Suppressor macrophage treated with lipopolysaccharide for 1 hour (primary cell): ENCODE measurements at places on chromosomes 5 and 9.

- no peak for DNase-seq
Measured at GRCh38 chr5:84306601-84307000, 78.1 kb downstream of the EDIL3 start.

DNA sequence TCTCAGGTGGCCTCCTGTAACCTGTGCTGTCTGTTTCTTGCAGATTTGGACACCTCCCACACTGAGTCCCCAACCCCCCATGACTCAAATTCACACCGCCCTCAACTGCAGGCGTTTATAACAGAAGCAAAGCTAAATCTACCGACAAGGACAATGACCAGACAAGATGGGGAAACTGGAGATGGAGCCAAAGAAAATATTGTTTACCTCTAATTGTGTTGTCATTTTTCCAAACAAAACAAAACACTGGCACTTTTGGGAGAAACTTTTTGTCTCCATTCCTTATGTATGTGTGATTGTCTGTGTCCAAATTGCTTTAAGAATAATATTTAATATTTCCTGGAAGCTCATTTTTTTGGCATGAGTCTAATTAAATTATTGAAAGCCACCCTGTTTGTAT lies 314.8 kb downstream of the ARHGEF28 start:
- no peak for DNase-seq

DNA sequence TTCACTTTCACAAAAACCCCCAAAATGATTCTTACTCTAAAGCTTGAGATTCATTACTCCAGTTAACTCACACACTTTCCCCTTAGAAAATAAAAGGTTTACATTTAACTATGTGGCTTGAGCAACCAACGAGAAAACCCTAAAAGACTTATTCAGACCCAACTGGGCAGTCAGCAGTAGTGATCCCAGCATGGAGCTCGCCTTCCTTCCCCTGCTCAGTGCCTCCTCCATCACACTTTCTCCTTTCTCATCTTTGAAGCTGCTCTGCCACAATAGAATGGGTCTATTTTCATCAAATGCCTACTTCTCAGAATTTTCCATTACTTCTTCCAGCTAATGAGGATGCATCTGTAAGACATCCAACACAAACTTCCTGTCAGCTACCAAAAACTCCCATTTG lies 29.1 kb downstream of the RORB start:
- DNase-seq, result no peak

DNA sequence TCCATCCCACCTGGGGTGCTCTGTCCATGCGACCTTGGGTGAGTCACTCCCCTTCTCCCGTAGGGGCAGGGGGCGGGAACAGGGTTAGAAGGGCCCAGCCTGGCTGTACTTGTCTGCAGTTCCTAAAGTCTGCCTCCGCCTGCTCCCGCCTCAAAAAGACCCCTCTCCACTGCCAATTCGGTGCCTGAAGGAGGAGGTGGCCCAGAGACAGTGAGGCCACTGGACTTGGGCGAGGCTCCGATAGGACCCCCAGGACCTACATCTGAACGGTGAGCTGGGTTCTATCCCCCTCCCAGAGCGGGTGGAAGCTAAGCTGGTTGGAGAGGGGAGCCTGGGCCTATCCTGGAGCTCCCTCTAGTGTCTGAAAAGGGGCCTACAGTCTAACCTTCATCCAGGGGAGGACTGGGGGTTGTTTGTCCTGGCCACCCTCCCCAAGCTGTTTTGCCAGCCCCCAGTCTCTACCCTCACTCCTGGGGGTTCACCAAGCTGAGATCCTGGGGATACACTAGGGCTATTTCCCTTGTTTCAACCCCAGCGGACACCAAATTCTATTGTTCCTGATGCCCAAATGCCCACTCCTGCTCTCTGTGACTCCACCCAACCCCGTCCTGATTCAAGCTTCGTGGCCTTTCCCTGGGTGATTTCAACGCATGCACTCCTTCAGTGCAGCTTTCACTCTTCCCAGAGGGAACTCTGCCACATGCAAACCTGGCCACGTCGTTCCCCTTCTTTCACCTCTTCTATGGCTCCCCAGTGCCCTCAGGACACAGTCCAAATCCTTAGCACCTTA lies 6.1 kb upstream of the CRB2 start:
- peak; percentile 79 for DNase-seq

GRCh38 chr5:10304932-10305331 lies 2.8 kb downstream of the CMBL start:
- DNase-seq, result no peak

DNA sequence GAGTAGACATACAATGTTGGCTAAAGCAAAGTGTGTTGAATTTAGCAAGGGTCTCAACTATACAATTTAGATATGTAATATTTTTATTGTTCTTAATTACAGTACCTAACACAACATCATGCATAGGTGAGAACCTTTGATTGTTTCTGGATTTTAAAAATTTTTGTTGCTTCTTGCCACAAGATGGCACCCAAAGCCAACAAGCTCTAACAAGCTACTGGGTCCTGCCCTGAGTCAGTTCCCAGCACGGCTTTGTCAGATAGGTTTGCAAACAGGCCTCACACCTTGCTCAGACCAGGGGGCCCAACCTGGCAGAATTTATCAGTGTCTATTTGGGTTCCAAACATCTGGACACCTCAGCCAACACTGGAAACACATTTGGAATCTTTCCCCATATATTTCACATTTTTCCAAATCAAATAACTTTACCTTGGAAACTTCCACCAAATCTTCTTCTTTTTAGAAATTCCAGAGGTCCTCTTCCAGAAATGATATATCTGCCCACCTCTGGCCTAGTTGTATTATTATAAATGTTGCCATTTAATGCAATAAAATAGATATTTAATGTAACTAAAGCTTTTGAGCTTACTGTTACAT lies 49.5 kb upstream of the EGFLAM start:
- no peak for DNase-seq

DNA sequence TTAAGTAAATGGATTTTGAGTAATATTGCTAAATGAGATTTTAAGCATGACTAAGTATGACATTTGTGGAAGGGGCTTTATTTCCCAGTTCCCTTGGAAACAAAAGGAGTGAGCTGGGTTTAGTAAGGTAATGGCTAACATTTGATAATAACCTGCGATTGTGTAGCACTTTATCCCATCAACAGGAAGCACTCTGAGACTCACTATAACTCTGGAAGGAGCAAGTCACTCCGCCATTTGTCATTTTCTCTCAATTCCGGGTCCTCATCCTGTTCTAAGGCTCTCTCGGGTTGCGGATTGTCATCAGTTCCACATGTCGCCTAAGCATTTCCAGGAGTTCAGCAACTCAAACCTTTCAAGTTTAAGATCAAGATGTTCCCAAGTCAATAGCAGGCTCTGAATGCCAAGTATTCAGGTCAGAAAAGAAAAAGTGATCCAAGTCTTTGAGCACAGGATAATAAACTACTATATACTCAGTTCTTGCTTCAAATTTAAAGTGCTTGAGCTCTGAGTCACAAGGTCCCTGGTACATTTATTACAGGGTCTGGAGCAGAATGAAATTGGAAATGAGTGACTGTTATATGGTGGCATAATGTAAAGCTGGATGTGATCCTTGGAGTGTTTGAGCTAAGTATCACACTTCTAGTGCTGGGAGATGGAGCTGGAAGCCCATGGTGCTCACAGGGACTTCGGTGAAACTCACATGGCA lies 39.3 kb downstream of the CAPSL start:
- no peak for DNase-seq

- no peak for DNase-seq
Measured at GRCh38 chr5:8550921-8551320, 682.0 kb downstream of the MTRR start.

DNA sequence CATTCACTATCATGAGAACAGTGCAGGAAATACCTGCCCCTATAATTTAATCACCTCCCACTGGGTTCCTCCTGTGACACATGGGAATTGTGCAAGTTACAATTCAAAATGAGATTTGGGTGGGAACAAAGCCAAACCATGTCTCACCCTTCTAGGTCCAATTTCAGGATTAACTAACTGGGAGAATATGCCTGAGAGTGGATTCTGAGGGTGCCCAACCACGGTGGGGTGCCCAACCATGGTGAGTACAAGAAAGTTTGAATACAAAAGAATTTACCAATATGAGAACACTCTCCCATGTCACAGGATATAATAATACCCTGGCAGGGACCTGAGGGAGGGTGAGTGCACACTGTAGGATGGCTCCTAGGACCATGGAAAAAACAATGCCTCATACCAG lies 17.2 kb upstream of the GDA start:
- DNase-seq, result no peak

DNA sequence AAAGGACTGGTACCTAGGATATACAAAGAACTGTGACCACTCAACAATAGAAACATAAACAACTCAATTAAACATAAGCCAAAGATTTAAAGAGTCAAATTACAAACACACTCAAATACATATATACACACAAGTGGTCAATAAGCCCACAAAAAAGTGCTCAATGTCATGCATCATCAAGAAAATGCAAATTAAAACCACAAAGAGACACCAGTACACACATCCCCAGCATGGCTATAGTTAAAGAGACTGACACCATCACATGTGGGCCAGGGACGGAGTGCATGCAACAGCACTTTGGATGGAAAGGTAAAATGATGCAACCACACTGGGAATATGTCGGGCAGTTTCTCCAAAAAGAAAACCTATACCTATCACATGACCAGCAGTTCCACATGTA lies 89.7 kb downstream of the CAAP1 start:
- no peak for DNase-seq

DNA sequence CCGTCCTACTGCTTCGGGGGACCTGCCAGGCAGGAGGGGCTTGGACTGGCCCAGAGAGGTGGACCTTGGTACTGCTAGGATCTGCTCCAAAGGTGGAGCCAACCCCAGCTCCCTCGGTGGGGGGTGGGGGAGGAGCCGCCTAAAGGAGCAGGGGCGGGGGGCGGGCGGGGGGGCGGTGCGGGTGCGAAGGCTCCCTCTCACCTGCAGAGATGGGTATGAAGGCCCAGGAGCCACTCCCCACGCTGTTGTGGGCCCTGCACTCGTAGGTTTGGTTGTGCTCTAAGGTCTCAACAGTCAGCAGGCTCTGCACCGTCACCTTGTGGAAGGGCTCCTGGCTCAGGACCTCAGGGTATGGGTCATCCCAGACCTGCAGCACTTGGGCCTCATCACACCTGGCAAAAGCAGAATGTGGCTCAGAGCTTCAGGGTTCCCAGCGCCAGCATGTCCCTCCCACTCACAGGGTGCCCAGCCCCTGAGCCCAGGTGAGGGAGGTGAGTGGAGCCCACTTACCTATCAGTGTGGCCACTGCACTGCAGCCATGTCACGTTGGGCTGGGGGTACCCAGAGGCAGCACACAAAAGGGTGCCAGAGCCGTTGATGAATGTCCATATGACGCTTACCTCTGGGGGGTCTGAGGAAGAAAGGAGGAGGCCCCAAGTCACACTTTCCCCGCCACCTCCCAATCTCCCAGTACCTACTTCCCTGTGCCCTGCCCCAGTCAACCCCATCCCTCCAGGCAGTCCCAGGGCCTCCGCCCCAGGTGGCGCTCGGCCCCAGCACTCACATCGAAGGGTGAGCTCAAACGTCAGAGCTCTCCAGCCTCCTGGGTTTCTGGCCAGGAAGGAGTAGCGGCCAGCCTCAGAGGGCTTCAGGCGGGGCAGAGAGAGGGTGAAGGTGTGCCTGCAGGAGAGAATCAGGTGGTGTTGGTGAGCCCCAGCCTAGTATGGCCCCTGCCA lies 16.4 kb downstream of the CSF1R start:
- no peak for DNase-seq

GRCh38 chr9:113509463-113509862 lies 45.9 kb downstream of the RGS3 start:
- no peak for DNase-seq

GRCh38 chr5:132437604-132438266 lies 52.8 kb downstream of the IRF1 start:
- peak; percentile 98 for DNase-seq

GRCh38 chr9:5629312-5630080 lies 589 bp downstream of the RIC1 start:
- peak; percentile 70 for DNase-seq

DNA sequence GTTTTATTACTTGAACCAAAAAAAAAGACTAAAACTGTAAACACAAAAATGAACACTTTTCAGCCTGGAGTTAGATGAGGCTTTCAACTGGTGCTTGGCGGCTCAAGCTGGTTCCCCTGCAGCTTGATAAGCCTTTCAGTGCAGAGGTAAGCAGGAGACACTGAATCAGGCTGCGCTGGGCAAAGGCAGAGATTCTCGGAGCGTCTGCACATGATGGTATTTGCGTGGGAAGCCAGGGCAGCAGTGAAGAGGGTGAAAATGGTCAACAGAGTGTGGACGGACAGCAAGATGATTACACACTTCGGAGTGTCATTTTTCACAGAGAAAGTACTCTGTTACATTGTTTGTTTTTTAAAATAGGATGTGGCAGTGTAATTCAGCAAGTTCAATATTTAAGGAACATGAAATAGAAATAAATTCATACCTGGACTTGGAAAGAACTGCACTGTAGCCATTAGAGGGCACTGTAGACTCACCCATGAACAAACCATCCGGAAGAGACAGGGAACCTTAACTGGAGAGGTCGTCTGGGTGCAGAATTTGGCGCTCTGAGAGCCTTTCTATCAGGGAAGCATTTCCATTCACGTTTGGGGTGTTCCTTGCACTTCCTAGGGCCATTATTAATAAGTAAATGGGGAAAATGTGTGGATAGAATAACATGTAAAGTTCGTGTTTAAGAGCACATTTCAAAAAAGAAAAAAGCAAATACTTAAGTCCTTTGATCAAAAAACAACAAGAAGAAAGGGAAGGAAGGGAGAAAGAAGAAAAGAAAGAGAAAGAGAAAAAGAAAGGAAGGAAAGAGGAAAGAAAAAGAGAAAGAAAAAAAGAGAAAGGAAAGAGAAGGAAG lies 69.8 kb downstream of the ICE1 start:
- DNase-seq, result peak; percentile 47

DNA sequence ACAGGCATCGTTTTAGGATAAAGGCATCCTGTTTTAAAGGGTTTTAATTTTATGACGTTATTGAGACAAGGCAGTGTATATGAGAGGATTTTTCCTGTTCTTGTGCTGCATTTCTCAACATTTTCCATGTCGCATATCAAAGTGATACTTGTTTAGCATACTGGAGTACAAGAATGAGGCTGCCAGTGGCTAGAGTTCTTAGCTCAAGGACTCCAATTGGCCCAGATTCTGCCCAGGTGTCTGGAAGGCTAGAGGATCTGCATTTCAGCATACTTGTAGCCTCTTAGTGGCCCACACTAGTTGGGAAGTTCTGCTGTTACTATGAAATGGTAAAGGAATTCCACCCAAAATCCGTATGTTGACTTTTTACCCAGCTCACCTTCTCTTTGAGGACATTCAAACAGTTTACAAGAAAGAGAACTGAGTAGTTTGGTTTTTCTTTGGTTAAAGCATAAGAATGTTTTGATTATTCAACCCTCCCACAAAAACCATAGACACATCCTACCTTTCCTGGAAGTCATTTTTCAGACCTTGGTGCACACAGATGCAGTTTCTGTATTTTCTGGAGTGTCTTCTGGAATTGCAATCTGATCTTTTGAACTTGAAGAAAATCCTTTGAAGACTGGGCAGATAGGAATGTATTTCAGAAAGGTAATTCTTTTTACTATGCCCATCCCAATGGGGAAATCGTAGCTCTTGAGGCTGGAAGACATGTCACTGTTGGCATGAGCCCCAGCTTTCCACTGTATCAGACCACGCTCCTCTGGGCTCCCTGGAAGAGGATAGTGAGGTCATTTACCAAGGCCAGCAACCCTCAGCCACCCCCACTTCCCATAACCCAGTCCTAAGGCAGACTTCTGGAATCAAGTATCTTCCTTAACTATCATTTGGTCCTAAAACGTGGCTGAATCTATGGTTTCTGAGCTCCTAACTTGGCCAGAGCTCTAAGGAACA lies 11.3 kb downstream of the SLC23A1 start:
- no peak for DNase-seq

GRCh38 chr9:134644725-134645606 lies 3.4 kb downstream of the COL5A1 start:
- no peak for DNase-seq
